CD4-positive, alpha-beta T cell (primary cell): ENCODE measurements at places on chromosomes 11 and 22.

DNA sequence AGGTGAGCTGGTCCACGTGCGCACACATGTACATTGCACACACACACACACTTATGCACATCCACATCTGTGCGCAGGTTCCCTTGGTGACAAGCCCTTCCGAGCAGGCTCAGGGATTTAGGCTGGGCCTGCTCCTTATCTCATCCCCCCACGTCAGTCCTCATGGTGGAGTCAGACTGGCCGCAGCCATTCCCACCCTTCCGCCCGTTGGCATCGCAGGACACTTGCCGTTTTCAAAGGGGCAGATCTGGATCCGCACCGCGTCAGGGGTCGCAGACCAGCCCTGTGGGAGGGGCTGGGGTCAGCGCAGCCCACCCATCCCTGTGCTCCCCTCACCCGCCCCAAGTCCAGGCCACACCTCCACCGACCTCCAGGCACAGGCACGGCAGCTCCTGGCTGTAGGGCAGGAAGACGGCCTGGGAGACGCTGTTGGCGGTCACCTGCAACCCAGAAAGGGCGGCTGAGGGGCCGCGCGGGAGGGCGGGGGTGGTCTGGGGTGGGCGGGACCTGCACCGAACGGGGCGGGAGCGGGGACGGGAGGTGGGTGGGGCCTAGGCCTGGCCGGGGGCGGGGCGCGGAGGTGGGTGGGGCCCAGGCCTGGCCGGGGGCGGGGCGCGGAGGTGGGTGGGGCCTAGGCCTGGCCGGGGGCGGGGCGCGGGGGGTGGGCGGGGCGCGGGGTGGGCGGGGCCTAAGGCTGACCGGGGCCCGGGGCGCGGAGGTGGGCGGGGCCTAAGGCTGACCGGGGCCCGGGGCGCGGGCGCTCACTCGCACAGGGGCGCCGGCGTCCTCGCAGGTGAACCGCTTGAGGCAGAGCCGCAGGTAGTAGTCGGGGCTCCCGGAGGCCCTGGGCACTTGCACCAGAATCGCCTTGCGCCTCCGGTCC, 13.3 kb downstream of the IL17REL start:
- DNase-seq: peak; percentile 51

GRCh38 chr11:120564573-120565311, 53.2 kb downstream of the GRIK4 start:
- no peak for DNase-seq

DNA sequence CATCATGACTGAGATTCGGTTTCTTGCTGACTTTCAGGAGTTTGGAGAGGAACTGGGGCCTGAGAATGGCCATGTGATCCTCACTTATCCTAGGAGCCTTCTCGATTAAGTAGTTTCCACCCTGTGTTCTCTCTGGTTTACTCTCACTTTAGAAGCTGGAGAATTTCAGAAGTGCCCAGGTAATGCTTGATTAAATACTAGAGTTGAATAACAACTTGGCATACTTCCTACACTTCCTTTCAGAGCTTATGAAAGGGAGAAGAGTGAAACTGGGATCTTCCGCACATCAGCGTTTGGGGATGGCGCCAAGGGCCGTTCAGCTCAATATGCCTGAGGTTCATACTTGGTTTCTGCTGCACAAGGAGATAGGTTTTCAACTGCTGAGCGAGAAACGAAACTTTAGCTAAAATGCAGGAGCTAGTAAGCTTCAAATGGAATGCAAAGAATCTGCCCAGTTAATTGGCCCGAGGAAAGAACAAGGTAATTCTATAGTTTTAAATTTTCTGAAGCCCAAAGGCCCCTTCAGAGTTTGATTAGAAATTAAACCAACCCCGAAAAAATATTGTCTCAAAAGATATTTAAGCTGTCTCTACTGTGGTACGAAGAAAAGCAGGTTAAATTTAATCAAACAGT, 823 bp upstream of the MUC15 start:
- no peak for DNase-seq

GRCh38 chr11:62555464-62556107, 9.0 kb upstream of the AHNAK start:
- DNase-seq: peak; percentile 76

- no peak for DNase-seq
These were observed 65.0 kb downstream of the SEZ6L start for GRCh38 chr22:26234296-26234695.
